Chondrocyte (in vitro differentiated cells): ENCODE measurements at places on chromosomes 5 and 9. TPM values are rescaled to one million over a fixed set of nuclear protein-coding genes. Genes with fewer than 3 reads are reported as not detected.

GRCh38 chr5:86565197-86565789 is 52.4 kb upstream of the COX7C start:
- H3K27me3 ChIP-seq, result peaks cover 11% of the 10 kb centered on the region
- DNase-seq, result no peak
- H3K36me3 ChIP-seq, result no peaks in the 10 kb centered on the region
- H3K27ac ChIP-seq, result no peak overlapping the region
- no peaks in the 10 kb centered on the region for H3K4me1 ChIP-seq
- no peak overlapping the region for H3K4me3 ChIP-seq

Gene VCP
- total RNA-seq, result 247 to 360 TPM (median 254 TPM) in 3 replicates

Gene ROR2
- 16.0 to 19.4 TPM (median 18.6 TPM) in 3 replicates for total RNA-seq

- H3K4me3 ChIP-seq, result no peak overlapping the region
- no peaks in the 10 kb centered on the region for H3K27me3 ChIP-seq
- H3K36me3 ChIP-seq, result peaks cover under 1% of the 10 kb centered on the region
Measured at GRCh38 chr5:40413743-40414142, 266.0 kb upstream of the PTGER4 start.

GRCh38 chr5:121151534-121151933 is 687.4 kb downstream of the PRR16 start:
- no peaks in the 10 kb centered on the region for H3K36me3 ChIP-seq
- no peak for DNase-seq
- no peak overlapping the region for H3K27ac ChIP-seq
- H3K4me1 ChIP-seq, result no peaks in the 10 kb centered on the region

Gene MARCOL
- not detected in 3 replicates for total RNA-seq
